ENCODE measurements at places on chromosomes 4 and X. TPM values are rescaled to one million over a fixed set of nuclear protein-coding genes. Genes with fewer than 3 reads are reported as not detected.
A peak's percentile ranks its signal among the peaks of the same experiment; 100 is the strongest.

Gene HSFX1
- 0.67 TPM for total RNA-seq

Gene NCAPG
- total RNA-seq: 0.95 TPM

Gene CDX4
- total RNA-seq: not detected

Gene TTC29
- not detected for total RNA-seq

Gene ARHGAP36
- total RNA-seq: not detected

Gene PRDM5
- 17.4 TPM for total RNA-seq

Gene FAM9B
- not detected for total RNA-seq

Gene CSAG1
- total RNA-seq: not detected

Gene TASL
- 1.9 TPM for total RNA-seq

Gene ELK1
- 76.8 TPM for total RNA-seq

GRCh38 chr4:87575408-87575807 lies 32.9 kb upstream of the DSPP start:
- no peaks in the 10 kb centered on the region for H3K27me3 ChIP-seq
- no peak overlapping the region for H3K27ac ChIP-seq
- H3K4me1 ChIP-seq: no peaks in the 10 kb centered on the region
- H3K36me3 ChIP-seq: no peaks in the 10 kb centered on the region
- DNase-seq: no peak
- H3K4me3 ChIP-seq: no peak overlapping the region

DNA sequence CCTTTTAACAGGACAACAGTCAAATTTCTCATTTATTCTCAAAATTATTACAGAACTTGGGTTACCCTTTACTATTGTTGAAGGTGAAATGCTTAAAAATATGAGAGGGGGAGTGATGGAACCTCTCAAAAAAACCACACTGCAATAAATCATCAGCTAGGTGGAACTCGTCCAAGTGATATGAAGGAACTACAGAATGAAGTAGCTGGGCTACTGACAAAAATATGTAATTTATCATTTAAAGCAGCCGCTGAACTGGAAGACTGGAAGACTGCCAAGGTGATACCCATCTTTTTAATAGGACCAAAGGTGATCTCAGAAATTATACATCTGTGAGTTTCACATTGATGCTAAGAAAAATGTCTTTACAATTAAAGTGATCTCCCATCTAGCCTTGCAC lies 597.7 kb upstream of the TENM3 start:
- H3K36me3 ChIP-seq: no peaks in the 10 kb centered on the region
- no peak overlapping the region for H3K4me3 ChIP-seq
- H3K27me3 ChIP-seq: no peaks in the 10 kb centered on the region
- no peak for DNase-seq

- H3K36me3 ChIP-seq: no peaks in the 10 kb centered on the region
- DNase-seq: no peak
- H3K4me1 ChIP-seq: peaks cover 6% of the 10 kb centered on the region
- no peak overlapping the region for H3K27ac ChIP-seq
- no peak overlapping the region for H3K4me3 ChIP-seq
- no peaks in the 10 kb centered on the region for H3K27me3 ChIP-seq
Measured at GRCh38 chr4:145501051-145501660, 19.5 kb downstream of the SMAD1 start.

DNA sequence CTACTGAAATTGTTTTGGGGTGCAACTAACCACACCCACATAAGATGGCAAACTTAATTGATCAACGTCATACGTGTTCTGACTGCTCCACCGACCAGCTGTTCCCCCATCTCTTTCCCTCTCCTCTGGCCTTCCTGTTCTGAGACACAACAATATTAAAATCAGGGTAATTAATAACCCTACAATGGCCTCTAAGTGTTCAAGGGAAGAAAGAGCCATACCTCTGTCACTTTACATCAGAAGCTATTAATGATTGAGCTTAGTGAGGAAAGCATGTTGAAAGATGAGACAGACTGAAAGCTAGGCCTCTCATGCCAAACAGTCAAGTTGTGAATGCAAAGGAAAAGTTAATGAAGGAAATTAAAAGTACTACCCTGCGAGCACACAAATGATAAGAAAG lies 173.9 kb upstream of the FTHL17 start:
- no peaks in the 10 kb centered on the region for H3K4me1 ChIP-seq
- no peak overlapping the region for H3K27ac ChIP-seq
- no peaks in the 10 kb centered on the region for H3K27me3 ChIP-seq
- H3K4me3 ChIP-seq: no peak overlapping the region
- H3K36me3 ChIP-seq: no peaks in the 10 kb centered on the region

DNA sequence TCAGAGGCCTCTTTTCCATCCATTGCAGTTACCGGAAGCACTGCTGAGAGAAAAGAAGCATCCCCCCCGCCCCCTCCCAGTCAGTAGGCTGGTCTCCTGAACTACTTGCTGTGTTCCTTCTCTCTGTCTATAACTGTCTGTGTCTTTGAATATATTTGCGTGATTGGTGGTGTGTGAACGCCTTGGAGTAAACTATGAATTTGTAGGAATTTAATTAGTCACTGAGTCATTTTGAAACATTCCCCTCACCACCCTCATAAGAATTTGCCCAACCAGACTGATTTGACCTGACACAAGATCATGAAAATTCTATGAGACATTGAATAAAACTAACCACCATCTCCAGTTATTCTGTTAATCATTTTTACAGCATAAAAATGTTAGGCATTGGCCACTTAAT lies 6.7 kb upstream of the NXF3 start:
- H3K36me3 ChIP-seq: no peaks in the 10 kb centered on the region
- H3K4me3 ChIP-seq: no peak overlapping the region
- no peak for DNase-seq
- H3K27ac ChIP-seq: no peak overlapping the region
- H3K4me1 ChIP-seq: no peaks in the 10 kb centered on the region
- peaks cover 12% of the 10 kb centered on the region for H3K27me3 ChIP-seq

DNA sequence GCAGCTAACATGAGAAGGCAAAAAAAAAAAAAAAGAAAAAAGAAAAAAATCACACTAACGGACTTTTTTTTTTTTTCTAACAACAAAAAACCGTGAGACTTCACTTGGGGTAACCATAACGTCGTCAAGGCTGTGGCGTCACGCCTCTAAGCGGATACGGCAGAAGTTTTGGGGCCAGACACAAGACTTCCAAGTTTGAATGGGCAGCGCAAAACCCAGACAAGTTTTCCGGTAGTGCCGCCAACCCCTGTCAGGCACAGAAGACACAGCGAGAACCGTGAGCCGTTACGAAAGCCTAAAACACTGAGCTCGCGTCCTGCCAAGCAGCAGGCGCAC lies 556 bp upstream of the SMARCA5 start:
- no peaks in the 10 kb centered on the region for H3K27me3 ChIP-seq
- no peaks in the 10 kb centered on the region for H3K36me3 ChIP-seq
- DNase-seq: no peak
- peak overlapping the region; percentile 53 for H3K4me3 ChIP-seq

DNA sequence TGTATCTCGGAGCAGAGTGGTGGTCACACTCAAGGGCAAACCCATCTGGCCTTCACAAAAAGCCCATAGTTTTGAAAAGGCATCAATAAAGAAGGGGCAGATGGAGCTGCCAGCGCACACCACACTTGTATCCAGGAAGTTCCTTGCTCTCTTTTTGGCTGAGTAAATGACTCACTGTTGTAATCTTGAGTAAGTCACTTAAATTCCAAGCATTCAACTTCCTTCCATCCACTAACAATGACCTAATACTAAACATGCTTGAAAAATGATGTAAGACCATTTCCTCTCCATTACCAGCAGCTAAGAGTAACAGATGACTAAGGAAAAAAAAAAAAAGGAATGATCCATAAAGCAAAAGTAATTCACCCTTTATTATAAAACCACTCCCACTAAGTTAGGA lies 32.4 kb upstream of the MYOZ2 start:
- no peak for DNase-seq
- no peak overlapping the region for H3K4me3 ChIP-seq
- H3K27ac ChIP-seq: peak overlapping the region; percentile 2
- no peaks in the 10 kb centered on the region for H3K36me3 ChIP-seq
- H3K27me3 ChIP-seq: no peaks in the 10 kb centered on the region

- H3K4me3 ChIP-seq: no peak overlapping the region
- no peaks in the 10 kb centered on the region for H3K4me1 ChIP-seq
- no peak for DNase-seq
- H3K36me3 ChIP-seq: no peaks in the 10 kb centered on the region
Measured at GRCh38 chrX:114015966-114016365, 567.9 kb upstream of the HTR2C start.

GRCh38 chr4:169351872-169352271 lies 81.1 kb upstream of the SH3RF1 start:
- H3K27me3 ChIP-seq: no peaks in the 10 kb centered on the region
- DNase-seq: no peak
- no peak overlapping the region for H3K4me3 ChIP-seq
- no peak overlapping the region for H3K27ac ChIP-seq
- H3K36me3 ChIP-seq: no peaks in the 10 kb centered on the region

DNA sequence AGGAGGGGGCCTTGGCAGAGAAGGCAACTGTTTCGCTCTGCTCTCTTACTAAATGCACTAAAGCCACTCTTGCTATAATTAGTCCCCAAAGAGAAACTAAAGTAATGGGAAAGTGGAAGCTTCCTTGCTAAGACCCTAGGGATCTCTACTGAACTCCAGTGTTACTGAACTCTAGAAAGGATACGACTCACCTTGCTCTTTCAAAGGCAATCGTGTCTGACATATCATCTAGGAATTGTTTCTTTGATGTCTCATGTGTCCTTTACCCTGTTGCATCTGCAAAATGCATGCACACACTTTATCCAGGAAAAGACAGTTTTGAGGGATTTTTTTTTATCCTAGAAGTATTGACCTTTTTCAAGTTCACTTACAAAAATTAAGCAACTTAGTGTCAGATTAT lies 148.1 kb upstream of the FAM9B start:
- peaks cover 8% of the 10 kb centered on the region for H3K27me3 ChIP-seq
- H3K36me3 ChIP-seq: no peaks in the 10 kb centered on the region
- no peaks in the 10 kb centered on the region for H3K4me1 ChIP-seq

DNA sequence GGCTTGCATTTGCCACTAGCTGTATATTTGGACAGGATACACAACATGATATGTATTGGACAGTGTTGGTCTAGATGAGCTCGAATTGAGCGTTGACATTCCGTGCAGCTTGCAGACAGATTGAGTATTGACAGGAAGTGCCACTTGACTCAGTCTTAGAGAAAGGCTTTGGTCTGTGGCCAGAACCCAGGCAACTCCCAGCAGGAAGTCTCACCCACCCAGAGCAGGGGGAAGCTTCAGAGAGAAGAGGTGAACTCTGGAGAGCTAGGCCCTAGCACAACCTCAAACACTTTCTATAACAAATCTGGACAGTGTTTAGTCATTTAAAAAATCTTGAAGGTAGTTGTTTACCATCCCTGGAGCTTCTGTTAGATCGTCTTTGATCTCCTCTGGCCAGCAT lies 280.5 kb downstream of the FBXW7 start:
- no peak overlapping the region for H3K27ac ChIP-seq
- H3K27me3 ChIP-seq: no peaks in the 10 kb centered on the region
- H3K4me1 ChIP-seq: no peaks in the 10 kb centered on the region

- no peaks in the 10 kb centered on the region for H3K36me3 ChIP-seq
- DNase-seq: no peak
- no peaks in the 10 kb centered on the region for H3K27me3 ChIP-seq
- no peaks in the 10 kb centered on the region for H3K4me1 ChIP-seq
Measured at GRCh38 chr4:98793658-98794057, 135.2 kb upstream of the TSPAN5 start.

DNA sequence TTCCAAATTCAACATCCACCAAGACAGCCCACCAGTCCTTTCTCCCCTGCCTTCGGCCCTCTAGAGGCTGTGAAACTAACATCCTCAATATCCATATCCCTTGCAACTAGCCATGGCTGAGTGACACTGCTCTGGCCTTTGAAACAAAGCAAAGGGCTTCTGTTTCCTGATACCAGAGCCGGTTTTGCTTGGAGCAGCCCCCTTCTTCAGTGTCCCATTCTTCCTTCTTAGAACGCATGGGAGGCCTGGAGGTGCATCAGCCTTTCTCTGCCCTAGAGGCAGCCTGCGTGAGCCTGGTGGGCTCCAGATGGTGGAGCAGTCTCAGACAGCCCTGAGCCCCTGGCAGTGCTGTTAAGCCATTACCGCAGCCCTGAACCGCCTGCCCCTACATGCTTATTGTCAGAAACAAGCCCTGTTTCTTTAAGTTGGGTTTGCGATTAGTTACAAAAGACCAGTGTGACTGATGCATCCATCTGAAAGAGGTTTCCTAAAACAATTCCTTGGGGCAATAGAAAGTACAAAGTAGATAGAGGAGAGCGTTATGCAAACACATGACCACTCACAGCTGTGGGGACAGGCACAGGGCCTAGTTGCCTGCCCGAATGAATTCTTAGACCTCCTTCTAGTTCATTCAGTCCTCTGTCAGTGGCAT lies 74.1 kb downstream of the EVC start:
- DNase-seq: no peak
- no peak overlapping the region for H3K4me3 ChIP-seq
- H3K4me1 ChIP-seq: no peaks in the 10 kb centered on the region
- no peaks in the 10 kb centered on the region for H3K27me3 ChIP-seq
- no peaks in the 10 kb centered on the region for H3K36me3 ChIP-seq

GRCh38 chr4:143618811-143619210 lies 81.7 kb downstream of the FREM3 start:
- H3K4me3 ChIP-seq: no peak overlapping the region
- no peaks in the 10 kb centered on the region for H3K27me3 ChIP-seq
- no peaks in the 10 kb centered on the region for H3K36me3 ChIP-seq
- no peaks in the 10 kb centered on the region for H3K4me1 ChIP-seq
- DNase-seq: no peak

DNA sequence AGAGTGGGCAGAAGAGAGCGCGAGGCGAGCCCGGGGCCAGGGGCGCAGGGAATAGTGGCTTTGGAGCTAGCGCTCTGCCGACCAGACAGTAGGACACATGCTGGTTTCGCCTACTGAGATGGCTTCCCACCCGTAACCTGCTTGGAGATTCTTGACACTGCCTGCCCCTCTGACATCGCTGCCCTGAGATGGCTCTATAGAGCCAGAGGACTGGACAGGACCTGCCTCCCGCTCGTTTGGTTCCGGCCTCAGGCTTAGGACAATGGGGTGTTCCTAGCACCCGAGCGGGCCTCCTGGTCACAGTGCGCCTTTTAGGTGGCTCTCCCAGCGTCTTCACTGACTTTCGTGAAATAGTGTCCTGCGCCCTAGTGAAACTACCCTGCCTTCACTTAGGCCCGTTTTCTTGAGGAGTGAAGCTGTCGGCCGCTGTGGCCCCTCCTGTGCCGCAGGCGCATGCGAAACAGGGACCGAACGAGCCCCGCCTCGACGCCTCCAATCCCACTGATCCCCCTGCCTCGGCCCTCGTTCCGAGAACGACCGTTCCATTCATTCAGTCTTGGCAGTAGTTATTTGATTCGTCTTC lies 608 bp downstream of the TAF1 start:
- H3K27me3 ChIP-seq: no peaks in the 10 kb centered on the region
- no peaks in the 10 kb centered on the region for H3K4me1 ChIP-seq
- H3K4me3 ChIP-seq: no peak overlapping the region
- DNase-seq: no peak

DNA sequence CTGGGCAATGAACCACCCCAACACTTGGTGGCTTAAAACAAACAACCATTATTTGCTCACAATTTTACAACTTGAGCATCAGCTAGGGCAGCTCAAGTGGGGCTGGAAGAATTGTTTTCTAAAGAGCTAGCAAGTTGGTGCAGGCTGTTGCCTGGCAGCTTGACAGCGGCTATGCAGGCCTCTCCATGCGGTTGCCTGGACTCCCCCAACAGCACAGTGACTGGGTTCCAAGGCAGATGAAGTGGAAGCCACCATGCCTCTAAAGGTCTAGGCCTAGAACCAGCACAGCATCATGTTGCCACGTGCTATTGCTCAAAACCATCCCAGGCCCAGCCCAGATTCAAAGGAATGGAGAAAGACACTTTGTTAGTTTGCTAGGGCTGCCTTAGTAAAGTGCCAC lies 114.8 kb downstream of the BCOR start:
- DNase-seq: no peak
- H3K36me3 ChIP-seq: no peaks in the 10 kb centered on the region
- no peak overlapping the region for H3K4me3 ChIP-seq
- H3K27me3 ChIP-seq: no peaks in the 10 kb centered on the region
- H3K27ac ChIP-seq: no peak overlapping the region
- no peaks in the 10 kb centered on the region for H3K4me1 ChIP-seq

Measured in adrenal gland (tissue), 19 donors.